GM23248 (cell line): ENCODE measurements at places on chromosomes 12 and 14.

GRCh38 chr12:97452230-97452629 lies 10.4 kb upstream of the RMST start:
- no peak for DNase-seq

DNA sequence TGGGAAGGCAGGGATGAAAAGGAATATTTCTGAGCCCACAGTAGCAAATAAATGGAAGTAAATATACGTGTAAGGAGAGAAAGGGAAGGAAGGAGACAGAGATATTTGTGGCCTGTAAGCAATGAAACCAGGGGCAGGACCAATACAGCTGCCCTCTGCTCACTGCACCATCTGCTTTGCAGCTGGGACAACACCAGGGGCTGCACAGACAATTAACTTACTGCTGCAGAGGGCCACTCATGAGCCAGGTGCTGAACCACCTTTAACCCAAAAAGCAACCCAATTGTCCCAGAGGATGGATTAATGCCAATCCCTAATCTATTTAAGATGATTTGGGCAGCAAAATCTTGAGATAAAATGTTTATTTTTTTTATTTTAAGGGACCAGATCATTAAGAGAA lies 30.6 kb upstream of the TMX1 start:
- DNase-seq, result no peak

GRCh38 chr14:63760014-63760413 lies 32.1 kb upstream of the SGPP1 start:
- DNase-seq, result no peak

- peak; percentile 83 for DNase-seq
Observed at GRCh38 chr12:53213348-53213747, 6.3 kb upstream of the ITGB7 start.

GRCh38 chr14:51351997-51352396 lies 112.0 kb downstream of the TMX1 start:
- DNase-seq, result no peak

DNA sequence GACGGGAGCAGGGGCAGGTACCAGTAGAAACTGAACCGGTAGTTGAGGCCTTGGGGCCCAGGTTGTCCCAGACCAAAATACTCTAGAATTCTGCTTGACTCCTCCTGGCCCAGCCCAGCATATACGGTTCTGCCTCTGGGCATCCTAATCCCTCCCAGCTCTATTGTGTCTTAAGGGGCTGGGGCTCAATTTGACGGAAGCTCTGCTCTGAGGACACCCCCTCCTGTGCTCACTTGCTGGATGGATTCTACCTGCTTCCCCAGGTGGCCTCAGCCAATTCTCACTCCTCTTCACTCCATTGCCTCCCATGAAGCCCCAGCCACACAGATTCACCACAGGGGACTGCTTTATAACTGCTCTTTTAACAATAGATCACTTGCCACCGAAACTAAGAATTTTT lies 219.5 kb upstream of the FKBP4 start:
- no peak for DNase-seq

DNA sequence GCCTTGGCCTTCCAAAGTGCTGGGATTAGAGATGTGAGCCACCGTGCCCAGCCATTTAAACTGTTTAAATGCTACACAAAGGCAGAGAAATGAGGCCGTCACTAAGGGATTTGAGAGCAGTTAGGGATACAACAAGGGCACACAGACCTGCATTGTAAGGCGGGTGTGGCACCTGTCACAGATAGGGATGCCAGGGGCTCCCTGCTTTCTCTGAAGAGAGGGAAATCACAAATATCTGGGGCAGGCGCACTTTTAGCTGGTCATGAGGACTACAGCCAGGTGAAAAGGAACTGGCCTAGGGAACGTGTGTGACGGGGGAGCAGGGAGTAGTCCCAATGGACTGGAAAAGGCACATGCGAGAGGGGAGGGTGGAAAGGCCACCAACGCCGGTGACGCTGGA lies 9.7 kb downstream of the SSH1 start:
- no peak for DNase-seq

DNA sequence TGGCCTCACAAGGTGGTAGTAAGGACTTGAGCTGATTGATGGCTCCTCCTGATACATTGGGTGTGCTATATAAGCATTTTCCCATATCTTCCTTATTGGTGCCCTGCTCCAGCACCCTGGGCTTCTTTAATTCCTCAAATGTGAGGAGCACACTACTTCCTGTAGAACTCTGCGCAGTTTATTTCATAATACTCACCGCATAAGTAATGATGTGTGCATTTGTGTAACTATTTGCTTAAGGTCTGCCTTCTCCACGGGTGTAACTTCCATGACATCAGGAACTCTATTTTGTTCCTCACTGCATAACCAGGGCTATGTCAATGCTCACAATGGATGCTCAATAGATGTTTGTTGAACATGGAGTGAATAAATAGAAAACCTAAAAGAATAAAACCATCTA lies 392.2 kb downstream of the SEC23A start:
- DNase-seq, result no peak

- DNase-seq, result peak; percentile 66
Observed at GRCh38 chr14:54653712-54654469, 87.0 kb downstream of the SAMD4A start.

GRCh38 chr12:4763549-4763948 lies 43.3 kb downstream of the GALNT8 start:
- DNase-seq, result no peak

DNA sequence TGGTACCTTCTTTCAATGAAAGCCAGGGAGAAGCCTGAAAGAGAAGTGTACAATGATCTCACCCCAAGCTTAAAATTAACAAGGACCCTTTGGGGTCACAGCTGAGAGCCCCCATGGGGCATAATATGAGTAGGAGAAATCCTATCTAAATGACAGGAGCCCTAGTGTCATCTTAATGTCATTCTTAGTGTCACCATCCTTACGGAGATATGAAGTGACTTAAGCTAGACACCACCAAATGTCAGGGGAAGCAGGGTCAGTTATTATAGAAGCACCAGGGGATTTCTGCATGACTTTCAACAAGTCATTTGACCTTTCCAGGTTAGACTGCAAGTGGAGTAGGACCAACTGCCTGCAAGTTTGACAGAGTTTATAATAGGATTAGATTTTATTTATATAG lies 28.9 kb upstream of the STON2 start:
- no peak for DNase-seq

GRCh38 chr12:86264451-86265328 lies 8.5 kb upstream of the MGAT4C start:
- no peak for DNase-seq

DNA sequence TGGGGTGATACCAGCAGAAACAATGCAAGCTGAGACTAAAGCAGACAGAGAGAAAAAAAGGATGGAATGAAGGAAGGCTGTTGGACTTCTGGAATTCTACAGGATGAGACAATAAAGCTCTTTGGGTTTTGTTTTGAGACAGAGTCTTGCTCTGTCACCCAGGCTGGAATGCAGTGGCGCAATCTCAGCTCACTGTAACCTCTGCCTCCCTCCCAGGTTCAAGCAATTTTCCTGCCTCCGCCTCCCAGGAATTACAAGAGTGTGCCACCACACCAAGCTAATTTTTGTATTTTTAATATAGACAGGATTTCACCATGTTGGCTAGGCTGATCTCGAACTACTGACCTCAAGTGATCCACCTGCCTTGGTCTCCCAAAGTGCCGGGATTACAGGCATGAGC lies 115.4 kb downstream of the EXOC5 start:
- DNase-seq, result peak; percentile 7

GRCh38 chr14:74401504-74402241 lies 24.3 kb downstream of the SYNDIG1L start:
- DNase-seq, result peak; percentile 18

DNA sequence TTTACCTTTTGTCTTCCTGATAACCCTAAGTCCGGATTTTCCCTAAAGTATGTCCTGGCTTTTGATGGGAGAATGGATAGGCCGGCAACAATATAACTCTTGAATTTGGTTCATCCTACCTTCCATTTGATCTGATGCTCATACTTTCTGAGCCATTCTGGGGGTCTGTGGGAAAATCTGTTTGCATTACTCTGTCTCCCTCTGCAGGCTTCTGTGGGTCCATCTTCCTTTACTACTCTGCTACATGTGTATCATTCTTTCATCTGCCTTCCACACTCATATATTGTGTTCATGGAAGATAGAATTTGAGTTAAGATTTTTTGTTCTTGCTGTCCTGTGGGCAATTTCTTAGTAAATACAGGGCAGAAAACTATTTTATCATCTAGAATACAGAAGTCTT lies 101.5 kb downstream of the NAV3 start:
- DNase-seq, result no peak

- no peak for DNase-seq
Observed at GRCh38 chr12:44225149-44225510, 389.2 kb downstream of the TMEM117 start.
